ENCODE measurements at places on chromosomes 3 and 15.

- H3K4me1 ChIP-seq = peaks cover 28% of the 10 kb centered on the region
- H3K27ac ChIP-seq = no peak overlapping the region
- no peak for DNase-seq
- no peak overlapping the region for H3K4me3 ChIP-seq
- H3K27me3 ChIP-seq = no peaks in the 10 kb centered on the region
- H3K36me3 ChIP-seq = peaks cover 43% of the 10 kb centered on the region
These were observed 3.6 kb downstream of the RAD18 start for GRCh38 chr3:8959668-8960067.

DNA sequence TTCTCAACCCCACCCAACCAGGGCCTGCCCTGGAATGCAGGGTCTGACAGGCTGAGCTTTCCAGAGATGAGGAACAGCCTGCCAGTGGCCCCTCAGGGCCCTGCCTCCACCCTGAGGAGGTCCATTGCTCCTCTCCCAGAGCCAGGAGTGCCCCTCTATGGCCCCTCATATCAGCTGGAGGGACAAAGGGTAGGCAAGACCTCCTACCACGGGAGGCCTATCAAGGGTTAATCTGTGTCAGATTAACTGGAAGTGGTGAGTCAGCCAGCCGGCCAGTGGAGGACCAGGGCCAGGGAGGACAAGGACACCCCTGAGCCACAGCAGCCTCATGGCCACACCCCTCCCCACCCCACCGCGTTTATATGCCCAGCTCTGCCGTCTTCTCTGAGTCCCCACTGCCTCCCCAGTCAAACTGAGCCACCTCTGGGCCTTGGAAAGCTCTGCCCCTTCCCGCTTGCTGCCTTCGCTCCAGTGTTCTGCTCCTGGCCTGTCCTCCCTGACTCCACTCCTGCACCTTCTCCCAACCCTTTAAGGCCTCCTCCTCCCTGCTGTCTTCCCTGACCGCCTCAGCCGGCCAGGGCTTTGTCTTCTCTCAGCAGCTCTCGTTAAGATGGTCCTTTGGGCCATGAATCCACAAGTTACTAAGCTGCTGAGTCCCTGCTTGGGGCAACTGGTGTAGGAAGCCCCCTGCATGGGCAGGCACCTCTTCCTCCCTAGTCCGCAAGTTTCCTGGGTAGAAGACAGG lies 6.5 kb downstream of the CCDC33 start:
- H3K4me3 ChIP-seq = no peak overlapping the region
- H3K36me3 ChIP-seq = no peaks in the 10 kb centered on the region
- peak; percentile 19 for DNase-seq

DNA sequence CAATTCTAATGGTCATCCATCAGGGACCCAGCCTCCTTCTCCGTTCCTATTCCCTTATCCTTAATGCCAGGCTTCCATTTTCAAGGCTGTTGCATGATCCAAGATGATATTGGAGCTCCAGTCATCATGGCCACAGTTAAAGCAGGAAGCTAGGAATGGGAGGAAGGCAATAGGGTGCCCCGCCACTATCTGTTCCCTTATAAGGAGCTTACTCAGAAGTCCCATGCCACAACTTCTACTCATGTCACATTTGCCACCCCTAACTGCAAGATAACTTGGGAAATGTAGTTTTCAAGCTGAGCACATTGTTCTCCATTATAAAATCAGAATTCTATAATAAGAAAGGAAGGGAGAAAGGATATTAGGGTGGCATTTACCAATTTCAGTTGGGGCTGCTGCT lies 38.6 kb upstream of the SPSB4 start:
- no peaks in the 10 kb centered on the region for H3K4me1 ChIP-seq
- H3K27ac ChIP-seq = no peak overlapping the region
- DNase-seq = no peak
- H3K36me3 ChIP-seq = no peaks in the 10 kb centered on the region

DNA sequence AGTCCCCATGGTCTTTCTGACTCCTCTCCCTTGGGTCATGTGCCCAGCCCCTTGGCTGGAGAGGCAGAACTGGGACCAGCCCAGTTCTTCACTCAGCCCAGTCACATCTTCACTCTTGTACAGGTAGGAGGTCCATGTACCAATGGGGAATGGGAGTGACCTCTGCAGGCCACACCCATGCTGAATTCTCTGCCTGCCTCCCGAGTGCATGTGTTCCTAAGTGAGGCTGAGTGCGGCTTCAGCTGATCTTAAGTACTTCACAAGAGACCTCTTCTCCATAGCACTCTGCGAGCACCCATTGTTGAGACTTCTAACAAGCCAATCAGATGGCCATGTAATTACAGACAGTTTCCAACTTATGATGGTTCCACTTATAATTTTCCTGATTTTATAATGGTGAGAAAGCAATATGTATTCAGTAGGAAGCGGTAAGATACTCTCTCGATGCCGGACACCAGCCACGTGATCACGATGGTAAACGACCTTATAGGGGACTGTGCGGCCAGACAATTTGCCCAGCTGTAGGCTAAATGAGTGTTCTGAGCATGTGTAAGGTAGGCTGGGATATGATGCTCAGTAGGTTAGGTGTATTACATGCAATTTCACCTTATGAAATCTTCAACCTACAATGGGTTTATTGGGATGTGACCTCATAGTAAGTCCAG lies 112.1 kb downstream of the KLF13 start:
- no peak overlapping the region for H3K4me3 ChIP-seq
- no peaks in the 10 kb centered on the region for H3K27me3 ChIP-seq
- peaks cover 15% of the 10 kb centered on the region for H3K4me1 ChIP-seq

DNA sequence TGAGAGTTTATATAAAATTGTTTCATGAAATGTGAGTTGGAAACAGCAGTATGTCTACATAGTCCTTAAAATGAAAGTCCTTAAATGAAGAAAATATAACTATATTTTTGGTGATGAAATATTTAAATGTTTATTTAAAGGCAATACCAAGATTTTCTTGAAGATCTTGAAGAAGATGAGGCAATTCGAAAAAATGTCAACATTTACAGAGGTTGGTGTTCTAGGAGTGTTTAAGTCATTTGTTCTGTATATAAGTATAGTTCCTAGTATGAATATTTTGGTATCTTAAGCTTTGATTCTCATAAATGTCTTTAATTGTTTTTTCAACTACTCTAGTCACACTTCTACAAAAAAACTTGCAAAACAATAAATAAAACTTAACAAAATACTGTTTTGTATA lies 29.0 kb downstream of the NMD3 start:
- H3K4me3 ChIP-seq = no peak overlapping the region
- no peak for DNase-seq
- H3K36me3 ChIP-seq = peaks cover 84% of the 10 kb centered on the region
- H3K4me1 ChIP-seq = no peaks in the 10 kb centered on the region
- H3K27me3 ChIP-seq = no peaks in the 10 kb centered on the region

DNA sequence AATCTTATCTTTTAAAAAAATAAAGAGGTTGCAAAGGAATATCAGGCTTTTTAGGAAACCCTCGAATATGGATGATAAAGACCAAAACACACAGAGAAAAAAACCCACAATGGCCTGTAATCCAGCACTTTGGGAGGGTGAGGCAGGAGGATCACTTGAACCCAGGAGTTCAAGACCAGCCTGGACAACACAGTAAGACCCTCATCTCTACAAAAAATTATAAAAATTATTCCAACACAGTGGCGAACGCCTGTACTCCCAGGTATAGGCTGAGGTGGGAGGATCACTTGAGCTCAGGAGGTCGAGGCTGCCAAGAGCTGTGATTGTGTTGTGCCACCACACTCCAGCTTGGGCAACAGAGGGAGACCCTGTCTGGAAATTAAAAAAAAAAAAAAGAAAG lies 30.8 kb downstream of the RAF1 start:
- no peaks in the 10 kb centered on the region for H3K36me3 ChIP-seq
- no peak for DNase-seq
- H3K27me3 ChIP-seq = no peaks in the 10 kb centered on the region
- no peak overlapping the region for H3K4me3 ChIP-seq
- H3K4me1 ChIP-seq = peaks cover 10% of the 10 kb centered on the region

DNA sequence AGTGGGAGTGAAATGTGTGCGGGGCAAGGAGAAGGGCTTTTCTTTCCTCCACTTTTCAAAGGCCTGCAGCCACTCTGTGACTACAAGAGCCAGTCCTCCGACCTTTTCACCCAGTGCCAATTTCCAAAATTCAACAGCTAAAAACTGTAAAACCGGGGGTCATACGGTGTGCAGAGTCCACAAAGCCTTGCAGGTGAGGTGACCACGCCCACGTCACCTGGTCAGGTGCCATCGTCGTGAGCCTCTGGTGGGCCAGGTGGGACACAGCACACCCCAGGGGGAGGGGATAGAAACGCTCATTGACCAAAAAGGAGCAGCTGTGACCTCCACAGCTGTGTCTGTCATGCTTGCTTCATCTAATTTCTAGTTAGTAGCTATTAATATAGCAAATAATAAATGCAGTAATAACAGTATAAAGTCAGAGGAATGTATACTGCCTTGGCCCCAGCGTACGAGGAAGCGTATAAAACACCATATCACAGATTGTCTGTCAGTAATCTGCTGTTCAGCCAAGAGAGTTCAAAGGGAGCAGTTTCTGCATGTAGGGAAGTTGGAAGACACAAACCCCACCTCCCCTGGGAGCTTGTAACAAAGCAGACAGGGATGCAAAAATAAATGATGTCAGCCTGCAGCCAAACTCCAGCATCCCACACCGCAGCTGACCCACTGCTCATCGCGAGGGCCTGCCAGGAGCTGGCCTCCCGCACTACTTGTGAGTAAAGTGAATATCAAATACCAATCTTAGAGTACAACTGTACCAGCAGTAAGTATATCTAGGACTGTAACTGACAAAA lies 86.7 kb downstream of the VGLL4 start:
- DNase-seq = no peak
- no peak overlapping the region for H3K4me3 ChIP-seq
- no peaks in the 10 kb centered on the region for H3K4me1 ChIP-seq
- no peaks in the 10 kb centered on the region for H3K27me3 ChIP-seq

GRCh38 chr15:67413770-67414390 lies 107.1 kb upstream of the C15orf61 start:
- H3K4me1 ChIP-seq = peaks cover 8% of the 10 kb centered on the region
- no peak overlapping the region for H3K4me3 ChIP-seq
- H3K36me3 ChIP-seq = no peaks in the 10 kb centered on the region
- H3K27me3 ChIP-seq = no peaks in the 10 kb centered on the region
- H3K27ac ChIP-seq = no peak overlapping the region

GRCh38 chr15:100021653-100022052 lies 288.4 kb upstream of the LYSMD4 start:
- peaks cover 10% of the 10 kb centered on the region for H3K4me1 ChIP-seq
- no peak overlapping the region for H3K4me3 ChIP-seq
- no peak for DNase-seq
- no peak overlapping the region for H3K27ac ChIP-seq
- no peaks in the 10 kb centered on the region for H3K27me3 ChIP-seq
- no peaks in the 10 kb centered on the region for H3K36me3 ChIP-seq

DNA sequence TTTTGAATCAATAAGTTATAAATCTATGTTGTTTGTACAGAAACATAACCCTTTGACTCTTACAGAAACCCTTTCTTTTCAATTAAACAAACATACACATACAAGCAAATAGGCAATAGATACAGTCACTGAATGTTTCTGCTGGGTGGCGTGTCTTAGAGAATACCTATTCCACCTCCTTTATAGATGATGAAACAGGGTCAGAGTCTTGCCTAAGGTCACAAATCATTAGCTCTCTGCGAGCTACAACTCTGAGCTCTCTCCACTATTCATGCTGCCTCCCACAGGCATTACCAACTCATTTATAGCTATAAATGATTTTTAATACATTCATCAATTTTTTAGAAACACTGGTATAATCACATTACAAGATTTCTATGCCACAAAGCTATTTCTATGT lies 152.6 kb downstream of the RSL24D1 start:
- no peak overlapping the region for H3K27ac ChIP-seq
- no peaks in the 10 kb centered on the region for H3K36me3 ChIP-seq
- no peaks in the 10 kb centered on the region for H3K4me1 ChIP-seq
- no peak overlapping the region for H3K4me3 ChIP-seq
- H3K27me3 ChIP-seq = no peaks in the 10 kb centered on the region

- DNase-seq = no peak
- H3K36me3 ChIP-seq = no peaks in the 10 kb centered on the region
- H3K4me1 ChIP-seq = peaks cover 8% of the 10 kb centered on the region
These were observed 124.0 kb upstream of the WNT5A start for GRCh38 chr3:55611121-55611520.

DNA sequence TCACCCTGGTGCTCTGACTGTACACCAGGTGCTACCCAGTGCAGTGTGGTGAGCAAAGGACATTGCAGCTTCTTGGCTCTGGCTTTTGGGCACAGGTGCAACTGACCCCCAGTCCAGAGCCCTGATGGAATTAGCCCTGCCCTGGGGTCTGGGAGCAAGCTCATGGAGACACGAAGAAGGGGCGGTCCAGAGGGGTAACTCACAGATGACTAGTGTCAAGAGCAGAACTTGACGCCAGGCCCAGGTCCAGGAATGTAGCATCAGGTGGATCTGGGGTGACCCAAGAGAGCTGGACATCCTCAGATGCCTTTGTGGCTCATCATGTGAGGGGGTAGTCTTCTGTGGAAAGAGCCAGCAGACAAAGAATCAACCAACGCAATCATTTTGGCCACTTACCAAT lies 88.9 kb downstream of the ASB7 start:
- no peak overlapping the region for H3K27ac ChIP-seq
- DNase-seq = no peak
- no peaks in the 10 kb centered on the region for H3K27me3 ChIP-seq
- H3K4me1 ChIP-seq = peaks cover 49% of the 10 kb centered on the region
- H3K4me3 ChIP-seq = no peak overlapping the region

DNA sequence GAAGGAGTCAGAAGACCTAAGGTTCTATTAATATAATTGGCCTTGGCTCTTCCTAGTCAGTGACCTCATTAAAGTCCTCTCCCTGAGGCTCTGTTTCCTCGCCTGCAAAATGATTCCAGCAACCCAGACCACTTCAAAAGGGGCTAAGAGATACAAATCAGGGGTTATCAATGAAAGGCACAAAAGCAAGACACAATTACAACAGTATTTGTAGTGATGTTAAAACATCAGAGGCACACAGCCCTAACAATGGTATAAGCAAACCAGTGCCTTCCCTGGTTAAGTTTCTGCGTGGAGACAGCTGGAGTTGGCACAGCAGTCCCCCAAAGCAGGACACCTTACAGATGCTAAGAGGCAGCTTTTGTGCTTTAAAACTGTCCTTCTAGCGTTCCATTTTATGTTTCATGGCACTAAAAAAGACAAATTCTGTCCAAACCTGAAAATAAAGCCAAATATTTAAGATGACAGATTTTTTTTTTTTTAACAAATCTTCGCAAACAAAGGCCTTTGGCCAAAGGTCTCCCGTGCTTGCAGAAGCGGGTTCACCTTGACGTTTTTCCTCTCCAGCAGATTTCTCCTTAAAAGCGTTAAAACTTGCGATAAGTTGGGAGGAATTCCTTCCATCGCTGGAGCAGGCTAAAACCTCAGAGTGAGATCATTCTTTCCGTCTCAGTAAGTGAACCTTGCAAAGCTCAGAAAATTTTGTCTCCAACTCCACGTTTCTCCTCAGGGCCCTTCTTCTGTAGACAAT lies 999 bp downstream of the ZNF280D start:
- H3K4me3 ChIP-seq = peak overlapping the region; percentile 95
- H3K36me3 ChIP-seq = no peaks in the 10 kb centered on the region
- no peak for DNase-seq
- no peaks in the 10 kb centered on the region for H3K27me3 ChIP-seq

GRCh38 chr3:55721716-55722484 lies 234.8 kb upstream of the WNT5A start:
- no peaks in the 10 kb centered on the region for H3K4me1 ChIP-seq
- H3K27ac ChIP-seq = no peak overlapping the region
- H3K27me3 ChIP-seq = no peaks in the 10 kb centered on the region
- DNase-seq = peak; percentile 56
- no peaks in the 10 kb centered on the region for H3K36me3 ChIP-seq

GRCh38 chr3:139935016-139935865 lies at the start of gene CLSTN2:
TSS of gene CLSTN2 (plus strand) at chr3:139935185.
- no peak within 1 kb of the TSS for H3K4me3 ChIP-seq
- DNase-seq = no peak
- H3K36me3 ChIP-seq = no peaks in the 10 kb centered on the region
- H3K27me3 ChIP-seq = peaks cover 33% of the 10 kb centered on the region

Data from PC-3 (cell line).